ENCODE measurements at places on chromosomes 6 and 20.

GRCh38 chr6:115131709-115132490, 789.1 kb upstream of the HS3ST5 start:
- no peak for DNase-seq

DNA sequence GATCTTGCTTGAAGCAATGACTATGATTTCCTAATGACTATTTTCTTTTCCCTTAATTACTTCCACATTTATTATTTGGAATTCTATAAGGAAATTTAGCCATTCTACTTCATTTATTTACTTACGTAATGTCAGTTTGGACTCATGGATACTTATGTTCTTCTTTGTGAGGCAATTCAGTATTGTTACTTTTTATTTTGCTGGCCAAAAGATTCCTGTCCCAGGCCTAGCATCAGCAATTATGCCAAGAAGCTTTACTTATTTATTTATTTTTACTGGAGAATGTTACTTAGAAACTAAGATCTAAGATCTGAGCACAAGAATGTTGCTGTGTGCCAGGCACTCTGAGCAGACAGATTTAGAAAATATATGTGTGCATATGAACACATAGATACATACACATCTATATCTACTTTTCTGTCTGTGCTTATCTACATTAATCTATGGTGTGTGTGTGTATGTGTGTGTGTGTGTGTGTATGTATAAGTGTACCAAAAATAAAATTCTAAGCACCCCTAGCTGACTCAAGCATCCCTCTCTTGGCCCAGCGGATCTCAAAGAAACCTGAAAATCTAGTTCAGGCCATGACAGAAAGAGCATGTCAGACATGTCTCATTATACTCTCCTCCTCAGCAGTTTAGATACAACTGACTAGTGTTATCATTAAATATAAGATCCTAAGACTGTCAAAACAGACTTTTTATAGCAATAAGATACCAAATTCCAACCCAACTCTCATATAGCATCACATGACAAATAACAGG, 640.0 kb upstream of the GJE1 start:
- no peak for DNase-seq

- no peak for DNase-seq
These were observed 128.7 kb downstream of the TMEM242 start for GRCh38 chr6:157194643-157195042.

DNA sequence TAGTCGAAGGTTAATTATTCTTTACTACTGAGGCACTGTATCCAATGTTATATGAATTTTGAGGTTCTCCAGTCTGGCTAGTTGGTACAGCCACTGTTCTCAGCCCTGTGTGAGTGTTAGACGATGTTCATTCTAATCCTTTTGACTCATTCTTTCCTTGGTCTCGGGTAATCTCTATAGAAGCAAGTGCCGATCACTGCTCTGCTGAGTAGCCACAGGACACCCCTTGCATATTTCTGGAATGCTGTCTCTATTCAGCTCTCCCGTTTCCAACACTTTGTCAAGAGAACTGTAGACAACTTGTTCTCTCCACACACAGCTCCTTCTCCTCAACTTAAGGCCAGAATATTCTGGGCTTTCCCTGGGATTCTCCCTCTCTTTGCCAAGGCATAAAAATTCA, 42.4 kb upstream of the PLCB1 start:
- DNase-seq, result no peak

GRCh38 chr6:142821860-142822259, 123.1 kb downstream of the HIVEP2 start:
- no peak for DNase-seq
